Activated naive CD8-positive, alpha-beta T cell treated with anti-CD3 and anti-CD28 coated beads, Interleukin-2, amount 10 ng/mL, durations not matched to agents 7 days and 5 days (primary cell): ENCODE measurements at places on chromosomes 12 and 14.
A peak's percentile ranks its signal among the peaks of the same experiment; 100 is the strongest.

DNA sequence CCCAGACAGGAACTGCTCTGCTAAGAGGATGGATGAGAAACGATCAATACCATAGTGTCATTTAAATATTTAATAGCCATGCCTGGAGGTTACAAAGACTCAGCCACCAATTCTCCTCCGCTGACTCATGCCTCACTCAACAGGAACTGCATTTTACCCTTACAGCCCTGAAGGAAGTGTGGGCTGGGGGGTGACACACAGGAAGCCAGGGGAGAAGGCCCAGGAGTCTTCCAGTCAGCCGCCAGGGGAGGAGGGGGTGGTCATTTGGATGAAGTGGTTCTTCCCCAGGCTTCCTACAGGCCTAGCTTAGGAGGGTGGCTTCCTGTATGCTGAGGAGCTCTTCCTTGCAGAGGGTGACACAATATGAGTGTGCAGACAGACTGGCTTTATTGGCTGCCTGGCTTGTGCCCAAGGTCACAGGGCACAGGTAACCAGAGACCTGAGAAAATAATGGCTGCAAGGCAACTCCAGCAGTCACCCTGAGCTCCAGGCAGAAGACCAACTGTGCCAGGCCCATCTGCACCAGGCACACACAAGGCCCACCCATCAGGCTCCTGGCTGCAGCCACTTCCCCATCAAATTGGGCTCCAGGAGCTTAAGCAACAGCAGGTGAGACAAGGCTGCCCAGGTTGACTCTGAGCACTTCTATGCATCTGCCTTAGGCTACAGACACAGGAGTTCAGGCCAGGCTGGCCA, 30.6 kb upstream of the RPLP0 start:
- no peaks in the 10 kb centered on the region for H3K27me3 ChIP-seq
- peaks cover 5% of the 10 kb centered on the region for H3K36me3 ChIP-seq
- H3K4me3 ChIP-seq: peak overlapping the region; percentile 80
- H3K27ac ChIP-seq: peak overlapping the region; percentile 88

DNA sequence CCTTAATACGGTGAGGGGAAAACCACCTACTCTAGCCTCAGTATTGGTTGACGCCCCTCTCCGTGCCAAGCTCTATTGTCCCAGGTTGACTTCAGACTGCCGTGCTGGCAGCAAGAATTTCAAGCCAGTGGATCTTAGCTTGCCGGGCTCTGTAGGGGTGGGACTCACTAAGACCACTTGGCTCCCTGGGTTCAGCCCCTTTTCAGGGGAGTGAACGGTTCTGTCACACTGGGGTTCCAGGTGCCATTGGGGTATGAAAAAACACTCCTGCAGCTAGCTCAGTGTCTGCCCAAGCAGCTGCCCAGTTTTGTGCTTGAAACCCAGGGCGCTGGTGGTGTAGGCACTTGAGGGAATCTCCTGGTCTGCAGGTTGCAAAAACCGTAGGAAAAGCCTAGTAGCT, 107.1 kb downstream of the NUBPL start:
- H3K4me3 ChIP-seq: no peak overlapping the region
- no peaks in the 10 kb centered on the region for H3K27me3 ChIP-seq
- DNase-seq: no peak
- no peak overlapping the region for H3K27ac ChIP-seq
- H3K4me1 ChIP-seq: no peaks in the 10 kb centered on the region
- H3K36me3 ChIP-seq: peaks cover 3% of the 10 kb centered on the region

DNA sequence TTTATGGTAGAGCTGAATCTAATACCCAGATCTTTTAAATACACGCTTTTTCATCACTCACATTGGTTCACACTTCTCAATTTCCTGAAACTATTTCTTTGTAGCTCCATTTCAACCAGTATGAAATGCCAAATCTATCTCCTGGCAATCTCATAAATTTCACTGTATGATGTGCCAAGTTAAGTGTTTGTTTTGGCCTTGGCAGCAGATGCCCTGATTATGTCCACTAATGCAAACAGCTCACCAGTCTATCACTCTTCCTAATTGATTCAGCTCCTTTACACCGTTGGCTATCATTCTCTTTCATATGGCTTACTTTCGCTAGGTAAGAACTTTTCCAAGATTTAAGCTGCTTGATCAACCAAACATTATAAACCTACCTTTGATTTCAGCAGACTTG, 58.6 kb downstream of the ZFC3H1 start:
- no peak overlapping the region for H3K27ac ChIP-seq
- H3K4me1 ChIP-seq: peaks cover 2% of the 10 kb centered on the region
- H3K36me3 ChIP-seq: peaks cover 40% of the 10 kb centered on the region
- H3K27me3 ChIP-seq: peaks cover 5% of the 10 kb centered on the region

DNA sequence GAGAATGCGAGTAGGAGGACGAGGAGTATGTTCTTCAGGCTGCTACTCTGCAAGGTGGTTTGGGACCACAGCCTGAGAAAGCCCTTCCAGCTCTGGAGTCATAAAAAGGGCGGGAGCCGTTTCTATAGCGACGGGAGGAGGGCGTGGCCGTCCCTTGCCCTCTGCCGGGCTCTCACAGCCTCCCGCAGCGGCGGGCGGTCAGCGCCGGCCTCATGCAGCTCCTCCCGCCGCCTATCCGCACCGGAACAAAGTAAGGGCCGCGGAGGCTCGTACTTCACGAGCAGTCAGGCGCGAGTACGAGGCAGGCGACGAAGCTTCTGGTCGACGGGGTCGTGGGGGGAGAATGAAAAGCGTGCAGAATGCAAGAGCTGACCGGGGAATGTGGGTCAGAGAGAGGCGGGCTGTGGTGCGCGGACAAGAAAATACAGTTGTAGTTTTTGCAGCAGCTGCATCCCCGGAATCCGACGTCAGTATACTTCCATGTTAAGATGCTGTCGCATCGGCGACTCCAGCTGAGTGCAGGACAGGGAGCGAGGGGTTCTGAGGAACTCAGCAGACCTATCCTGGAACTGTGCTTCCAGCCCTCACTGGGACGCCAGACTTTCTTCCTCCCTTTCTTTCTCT, at the start of gene DYRK4:
DYRK4 (plus strand) TSS at position 175 of the 624 bp plus-strand sequence; CDS start at position 213, 38 bp downstream.
- no peak within 1 kb of the TSS for H3K27ac ChIP-seq
- no peak for DNase-seq
- peaks cover 14% of the 10 kb centered on the region for H3K27me3 ChIP-seq
- H3K36me3 ChIP-seq: peaks cover 17% of the 10 kb centered on the region
- H3K4me3 ChIP-seq: peak within 1 kb of the TSS; percentile 16

DNA sequence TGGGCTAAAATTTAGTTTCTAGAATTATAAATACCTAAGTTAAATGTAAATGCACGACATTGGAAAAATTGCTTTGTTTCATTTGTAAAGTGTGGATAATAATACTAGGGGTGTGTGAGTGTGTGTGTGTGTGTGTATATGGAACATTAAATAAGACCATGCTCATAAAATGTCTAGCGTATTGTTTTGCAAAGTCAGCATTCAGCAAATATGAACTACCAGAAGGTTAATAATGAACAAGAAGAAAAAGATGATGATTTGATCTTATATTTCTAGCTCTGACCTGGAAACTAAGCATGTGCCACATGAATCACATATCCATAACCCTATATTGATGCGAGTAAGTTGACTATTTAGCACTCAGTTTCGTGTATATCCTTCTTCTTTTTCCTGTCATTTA, 44.9 kb upstream of the MDGA2 start:
- H3K27ac ChIP-seq: no peak overlapping the region
- DNase-seq: no peak
- no peaks in the 10 kb centered on the region for H3K27me3 ChIP-seq
